ENCODE measurements at places on chromosomes 2 and 18.

DNA sequence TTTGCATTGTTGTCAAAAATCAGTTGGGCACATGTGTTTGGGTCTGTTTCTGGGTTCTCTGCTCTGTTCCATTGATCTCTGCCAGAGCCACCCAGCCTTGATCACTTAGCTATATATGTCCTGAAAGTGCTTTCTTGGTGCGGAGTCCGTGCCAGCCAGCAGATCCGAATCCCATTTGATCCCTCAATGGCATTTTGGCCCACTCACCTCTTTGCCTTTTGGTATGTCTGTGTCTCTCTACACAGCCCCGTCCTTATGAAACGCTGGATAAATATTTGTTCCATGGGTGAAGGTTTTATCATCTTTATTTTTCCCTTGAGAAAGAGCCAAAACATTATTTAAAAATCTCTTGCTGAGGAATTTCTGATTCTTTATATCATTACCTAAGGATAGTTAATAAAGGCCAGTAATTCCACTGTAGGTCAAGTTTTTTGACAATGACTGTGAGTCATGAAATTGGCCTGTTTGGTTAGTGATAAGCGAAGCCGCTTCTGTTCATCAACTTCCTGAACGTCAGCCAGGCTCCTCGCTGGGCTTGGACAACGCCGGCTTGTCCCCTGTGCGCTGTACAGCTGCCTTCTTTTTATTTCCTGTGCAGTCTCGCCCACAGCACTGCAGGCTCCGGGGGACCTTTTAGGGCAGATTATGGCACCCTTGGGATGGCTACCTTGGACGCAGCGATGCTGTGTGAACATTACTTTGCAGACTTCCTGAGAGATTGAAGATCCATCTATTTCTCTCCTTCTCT is 24.9 kb downstream of the MTCL1 start:
- DNase-seq = no peak

GRCh38 chr2:201795607-201796477 is 10.5 kb upstream of the CDK15 start:
- DNase-seq = no peak

GRCh38 chr2:223727562-223727961 is 109.8 kb downstream of the AP1S3 start:
- no peak for DNase-seq

DNA sequence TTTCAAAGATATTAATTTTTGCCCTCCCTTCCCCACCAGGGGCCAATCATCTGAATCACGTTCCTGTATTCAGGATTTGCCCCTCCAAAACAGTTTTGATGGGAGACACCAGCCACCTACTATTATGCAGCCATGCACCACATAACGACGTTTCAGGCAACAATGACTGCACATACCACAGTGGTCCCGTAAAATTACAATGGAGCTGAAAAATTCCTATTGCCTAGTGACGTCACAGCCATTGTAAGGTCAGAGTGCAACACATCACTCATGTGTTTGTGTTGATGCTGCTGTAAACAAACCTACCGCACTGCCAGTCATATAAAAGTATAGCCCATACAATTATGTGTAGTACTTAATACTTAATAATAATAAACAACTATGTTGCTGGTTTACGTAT is 22.6 kb downstream of the ITM2C start:
- no peak for DNase-seq

- DNase-seq = no peak
These were observed 9.8 kb upstream of the EPC2 start for GRCh38 chr2:148634749-148635148.

GRCh38 chr18:22932885-22933205 is 283 bp upstream of the RBBP8 start:
- DNase-seq = no peak

DNA sequence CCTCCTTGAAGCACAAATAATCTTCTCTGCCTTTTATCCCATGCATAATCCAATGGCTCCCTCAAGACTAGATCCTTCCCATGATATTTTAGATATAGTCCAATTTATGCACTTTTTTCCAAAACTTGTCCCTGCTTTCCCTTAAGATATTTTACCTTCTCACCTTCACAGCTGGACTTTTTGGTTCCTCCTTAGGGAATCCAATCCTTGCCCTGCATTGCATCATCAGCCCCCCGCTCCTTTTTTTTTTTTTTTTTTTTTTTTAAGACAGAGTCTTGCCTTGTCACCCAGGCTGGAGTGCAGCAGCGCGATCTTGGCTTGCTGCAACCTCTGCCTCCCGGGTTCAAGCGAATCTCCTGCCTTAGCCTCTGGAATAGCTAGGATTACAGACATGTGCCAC is 250.6 kb downstream of the DOK6 start:
- no peak for DNase-seq

DNA sequence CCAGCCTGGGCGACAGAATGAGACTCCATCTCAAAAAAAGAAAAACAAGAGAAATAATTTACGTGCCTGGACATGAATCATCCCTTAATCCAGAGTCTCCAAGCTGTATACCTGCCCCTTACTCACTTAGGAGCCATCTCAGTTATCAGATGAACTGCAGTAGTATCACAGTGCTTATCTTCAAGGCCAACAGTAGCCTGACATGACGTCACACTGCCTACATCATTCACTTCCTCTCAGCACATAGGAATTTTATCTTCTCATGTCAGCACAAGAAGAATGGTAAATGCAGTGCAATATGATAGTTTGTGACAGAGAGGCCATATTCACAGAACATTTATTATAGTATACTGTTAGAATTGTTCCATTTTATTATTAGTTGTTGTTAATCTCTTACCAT is 216.6 kb downstream of the SS18 start:
- DNase-seq = no peak
